ENCODE measurements at places on chromosomes 12 and 14.

GRCh38 chr12:110599334-110599733 is 14.6 kb upstream of the TCTN1 start:
- DNase-seq: peak; percentile 34

- DNase-seq: no peak
These were observed 567.4 kb downstream of the MED13L start for GRCh38 chr12:115710104-115710564.

DNA sequence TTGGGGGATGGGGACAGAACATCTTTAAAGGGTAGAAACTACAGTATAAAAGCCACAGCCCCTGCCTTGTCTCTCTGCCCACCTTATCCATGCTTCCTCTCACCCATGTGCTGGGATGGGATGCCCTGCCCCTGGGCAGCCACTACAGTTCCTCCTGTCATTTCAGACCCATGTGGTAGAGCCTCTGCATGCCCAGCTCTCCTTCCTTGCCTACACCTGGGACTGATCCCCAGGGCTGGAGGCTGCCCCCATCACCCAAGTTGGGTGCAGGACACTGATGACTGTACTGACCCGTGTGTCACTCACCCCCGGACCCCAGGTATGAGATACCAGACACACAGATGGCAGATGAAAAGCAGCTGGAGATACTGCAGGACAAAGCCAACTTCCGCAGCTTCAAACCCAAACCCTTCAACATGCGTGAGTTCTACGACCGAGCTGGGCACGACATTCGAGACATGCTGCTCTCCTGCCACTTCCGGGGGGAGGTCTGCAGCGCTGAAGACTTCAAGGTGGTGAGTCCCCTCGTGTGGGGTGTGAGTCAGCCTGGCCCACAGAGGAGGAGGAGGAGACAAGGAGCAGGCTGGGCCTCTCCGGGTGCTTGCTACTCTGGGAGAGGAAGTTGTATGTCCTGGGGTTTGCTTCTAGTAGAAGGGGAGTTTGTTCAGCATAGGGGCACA is 2.2 kb downstream of the ASIC1 start:
- DNase-seq: no peak

DNA sequence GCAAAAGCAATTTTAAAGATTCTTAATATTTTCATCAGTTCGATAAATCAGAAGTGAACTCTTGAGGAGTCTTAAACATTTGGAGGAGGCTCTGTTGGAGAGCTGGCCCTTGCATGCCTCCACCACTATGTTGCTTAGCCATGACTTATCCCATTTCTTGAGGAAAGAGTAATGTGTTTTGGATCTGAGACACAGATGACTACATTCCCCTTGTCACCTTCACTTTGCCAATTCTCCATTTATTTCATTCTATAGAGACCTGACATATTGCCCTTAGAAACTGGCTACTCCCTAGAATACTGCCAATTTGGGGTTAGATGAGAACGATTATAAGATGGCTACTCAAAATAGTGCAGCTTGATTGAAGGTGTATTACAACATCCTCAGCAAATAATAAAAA is 157.4 kb upstream of the TMEM260 start:
- no peak for DNase-seq

DNA sequence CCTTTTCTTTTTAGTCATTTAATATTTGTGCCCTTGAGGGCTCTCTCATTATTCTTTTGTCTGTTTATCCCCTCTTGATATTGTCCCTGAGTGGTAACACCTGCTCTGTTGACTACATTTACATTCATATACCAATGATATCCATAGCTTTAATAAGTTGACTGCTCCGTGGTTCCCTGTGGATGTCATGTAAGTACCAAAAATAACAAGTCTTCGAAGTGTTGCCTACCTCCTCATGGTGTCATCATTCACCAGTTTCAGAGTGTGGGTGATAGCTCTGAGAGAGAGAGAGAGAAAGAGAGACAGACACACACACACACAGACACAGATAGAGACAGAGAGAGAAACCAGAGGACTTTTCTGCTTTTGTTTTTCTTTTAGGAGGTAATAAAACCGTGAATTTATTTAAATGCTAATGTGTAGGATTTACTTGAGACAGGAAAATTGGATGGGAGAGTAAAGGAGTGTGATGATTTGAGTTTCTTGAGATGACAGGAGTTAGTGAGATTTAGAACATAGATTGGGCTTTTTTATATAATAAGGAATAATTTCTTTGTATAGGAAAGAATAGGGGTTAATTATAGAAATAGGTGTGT is 52.2 kb downstream of the PAPOLA start:
- DNase-seq: no peak

- DNase-seq: no peak
These were observed 13.8 kb downstream of the MGST1 start for GRCh38 chr12:16361142-16361783.

GRCh38 chr14:33811721-33812120 is 139.2 kb downstream of the EGLN3 start:
- DNase-seq: no peak

GRCh38 chr12:132020292-132020691 is 70.5 kb downstream of the EP400 start:
- DNase-seq: no peak

DNA sequence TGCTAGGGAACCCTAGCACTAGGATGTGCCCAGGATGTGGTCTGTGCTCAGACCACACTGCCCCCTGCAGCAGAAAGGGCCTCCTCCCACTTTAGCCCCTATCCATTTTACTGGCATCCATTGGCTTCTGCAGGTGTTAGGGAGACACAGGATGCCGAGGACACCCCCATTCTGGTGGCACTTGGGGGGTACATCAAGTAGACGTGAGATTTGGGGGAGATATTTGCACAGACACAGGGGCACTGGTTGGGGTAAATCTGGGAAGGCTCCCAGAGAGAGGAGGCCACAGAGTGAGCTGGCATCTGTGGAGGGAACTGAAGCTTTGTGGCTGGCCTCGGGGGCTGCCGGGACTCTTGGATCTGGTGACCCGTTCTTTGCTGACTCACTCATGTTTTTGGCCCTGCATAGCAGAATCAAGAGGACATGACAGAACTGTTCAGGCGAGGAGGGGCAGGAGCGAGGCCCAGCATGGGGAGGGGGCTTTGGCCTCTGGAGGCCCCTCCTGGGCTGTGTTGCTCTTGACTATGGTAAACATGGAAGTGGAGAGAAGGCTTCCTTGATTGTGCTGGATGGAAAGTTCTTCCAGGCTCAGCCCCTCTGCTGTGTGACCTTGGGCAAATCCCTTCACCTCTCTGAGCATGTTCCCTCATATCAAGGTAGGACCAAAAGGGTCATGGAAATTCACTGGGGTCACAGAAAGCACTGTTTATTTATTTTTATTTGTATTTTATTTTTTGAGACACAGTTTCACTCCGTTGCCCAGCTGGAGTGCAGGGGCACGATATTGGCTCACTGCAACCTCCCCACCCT is 1.8 kb downstream of the PLBD2 start:
- no peak for DNase-seq

DNA sequence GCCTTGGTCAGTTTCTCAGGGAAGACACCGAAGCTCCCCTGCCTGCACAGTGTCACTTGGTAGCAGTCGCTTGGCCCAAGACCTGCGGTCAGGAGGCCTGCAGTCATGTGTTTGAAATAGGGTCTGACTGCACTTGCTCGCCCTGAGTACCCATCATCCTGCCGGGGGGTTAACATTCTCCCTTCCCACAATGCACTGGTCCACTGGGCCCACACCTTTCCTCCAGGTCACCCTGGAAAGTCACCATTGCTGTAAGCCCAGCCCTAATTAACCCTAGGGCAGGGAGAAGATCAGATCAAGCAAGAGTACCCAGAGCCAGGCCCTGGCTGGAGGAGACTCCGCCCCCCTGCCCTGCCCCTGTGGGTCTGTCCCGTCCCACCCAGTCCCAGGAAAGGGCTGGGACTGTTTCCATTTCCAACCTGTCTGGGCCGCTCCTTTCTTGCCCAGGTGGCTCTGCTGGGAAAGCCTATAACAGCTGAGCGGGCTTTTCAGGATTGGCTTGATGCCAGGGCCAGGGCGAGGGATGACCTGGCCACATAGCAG is 87.1 kb downstream of the ZFP36L1 start:
- no peak for DNase-seq

- no peak for DNase-seq
These were observed 28.9 kb upstream of the EML1 start for GRCh38 chr14:99764222-99764706.

DNA sequence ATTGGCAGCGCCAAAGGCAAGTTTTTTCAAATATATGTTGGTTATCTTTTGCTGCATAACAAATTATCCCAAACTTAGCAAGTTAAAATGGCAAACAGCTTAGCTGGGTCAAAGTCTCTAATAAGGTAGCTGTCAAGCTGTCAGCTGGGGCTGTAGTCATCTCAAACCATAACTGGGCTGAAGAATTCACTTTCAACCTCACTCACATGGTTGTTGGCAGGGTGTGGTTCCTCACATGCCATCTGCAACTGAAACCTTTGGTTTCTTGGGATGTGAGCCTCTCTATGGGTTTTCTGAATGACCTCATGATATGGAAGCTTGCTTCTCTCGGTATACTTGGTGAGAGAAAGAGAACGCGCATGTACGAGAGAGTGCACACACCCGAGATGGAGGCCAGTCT is 125.4 kb downstream of the LRIG3 start:
- DNase-seq: no peak

- peak; percentile 71 for DNase-seq
These were observed 142.8 kb downstream of the PAWR start for GRCh38 chr12:79547735-79548609.

GRCh38 chr12:110262442-110263388 is 18.3 kb upstream of the ATP2A2 start:
- no peak for DNase-seq

DNA sequence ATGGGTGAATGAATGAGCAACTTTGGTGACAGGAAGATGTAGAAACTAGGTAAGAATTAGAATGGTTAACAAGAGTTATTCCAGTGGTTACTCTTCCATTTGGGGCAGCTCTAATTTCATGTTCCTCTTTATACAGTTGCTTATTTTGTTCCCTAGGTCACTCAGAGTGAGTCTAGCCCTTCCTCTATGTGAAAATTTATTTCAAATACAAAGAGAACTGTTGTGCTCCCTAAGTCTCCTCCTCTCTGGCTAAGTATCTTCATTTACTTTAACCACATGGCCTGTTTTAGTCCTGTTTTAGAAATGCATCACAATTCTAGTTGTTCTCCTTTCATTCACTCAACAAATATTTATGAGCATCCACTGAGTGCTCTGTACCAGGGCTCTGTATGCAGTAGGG is 51.1 kb upstream of the HIF1A start:
- peak; percentile 81 for DNase-seq

GRCh38 chr12:131122631-131123030 is 168.9 kb downstream of the ADGRD1 start:
- no peak for DNase-seq

GRCh38 chr12:104063712-104064030 is 660 bp upstream of the HCFC2 start:
- DNase-seq: no peak

GRCh38 chr14:64464651-64465050 is 648 bp upstream of the AKAP5 start:
- peak; percentile 63 for DNase-seq

- no peak for DNase-seq
These were observed 25.0 kb downstream of the ERH start for GRCh38 chr14:69373104-69373503.

DNA sequence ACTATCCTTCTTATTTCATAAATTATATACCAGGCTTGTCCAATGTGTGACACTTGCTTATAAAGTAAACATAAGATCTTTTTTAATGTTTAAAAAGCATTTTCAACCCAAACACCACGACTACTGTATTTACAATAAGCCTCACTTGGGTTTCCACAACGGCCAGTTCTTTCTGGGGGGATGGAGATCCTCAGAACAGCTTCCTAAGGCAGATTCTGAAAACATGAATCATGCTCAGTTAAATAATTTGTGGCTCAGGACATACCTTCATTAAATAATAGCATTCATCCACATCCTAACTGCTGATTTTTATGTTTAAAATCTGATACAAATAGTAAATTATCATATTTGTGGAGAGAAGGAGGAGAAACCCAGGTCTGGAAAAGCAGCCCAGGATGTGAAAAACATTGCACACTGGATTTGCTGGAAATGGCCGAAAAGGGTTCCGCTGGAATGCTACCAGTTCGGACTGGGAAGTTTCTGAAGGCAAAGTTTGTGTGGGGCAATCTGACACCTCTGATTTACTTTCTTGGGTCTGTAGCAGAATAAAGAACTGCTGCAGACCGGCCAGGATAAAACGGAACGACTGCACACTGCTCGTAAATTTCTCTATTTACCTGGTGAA is 597 bp downstream of the GLT8D2 start:
- no peak for DNase-seq

GRCh38 chr14:62079038-62079437 is 316.8 kb downstream of the SNAPC1 start:
- DNase-seq: peak; percentile 97

DNA sequence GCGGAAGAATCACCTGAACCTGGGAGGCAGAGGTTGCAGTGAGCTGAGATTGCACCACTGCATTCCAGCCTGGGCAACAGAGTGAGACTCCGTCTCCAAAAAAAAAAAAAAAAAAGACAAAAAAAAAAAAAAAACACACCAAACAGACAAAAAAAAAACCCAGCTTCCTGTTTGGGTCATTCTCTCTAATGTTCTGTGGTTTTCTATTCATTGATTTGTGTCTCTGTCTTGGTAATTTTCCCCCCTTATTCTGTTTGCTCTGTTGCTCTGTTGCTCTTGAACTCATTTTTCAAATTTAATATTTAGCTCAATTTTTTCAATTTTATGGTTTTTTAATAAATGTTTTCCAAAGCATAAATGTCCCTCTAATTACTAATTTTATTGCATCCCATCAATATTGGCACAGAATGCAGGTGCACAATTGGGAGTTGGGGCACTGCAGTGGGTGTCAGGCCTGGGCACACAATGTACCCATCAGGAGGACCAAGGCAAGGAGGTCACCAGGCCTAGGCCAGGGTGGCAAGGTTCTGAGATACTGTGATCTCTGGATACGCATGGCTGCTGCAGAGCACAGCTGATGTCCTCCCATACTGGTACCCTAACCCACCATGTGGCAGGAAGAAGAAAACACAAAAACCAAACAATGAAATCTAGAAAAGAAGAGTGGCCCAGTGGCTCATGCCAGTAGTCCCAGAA is 8.0 kb upstream of the GNPTAB start:
- no peak for DNase-seq

- DNase-seq: no peak
These were observed 201.0 kb upstream of the DIO3 start for GRCh38 chr14:101360054-101360911.

DNA sequence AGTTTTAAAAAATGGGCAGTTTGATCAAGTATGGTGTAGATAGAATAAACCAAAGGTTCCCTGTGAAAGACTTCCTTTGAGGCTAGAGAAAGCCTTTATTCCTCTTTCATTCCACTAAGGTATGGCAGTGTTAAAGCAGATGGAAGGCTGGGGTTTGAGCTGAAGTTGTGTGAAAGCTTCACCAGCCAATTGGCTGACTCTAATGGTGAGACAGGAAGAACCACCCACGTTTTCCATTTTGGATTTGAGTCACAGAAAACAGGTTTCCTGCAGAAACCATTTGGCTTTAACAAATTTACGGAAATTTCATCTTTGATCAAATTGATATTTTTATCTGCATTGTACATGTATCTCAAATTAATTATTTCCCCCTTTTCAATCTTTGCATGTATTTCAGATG is 455.0 kb downstream of the PCNX1 start:
- no peak for DNase-seq

GRCh38 chr12:98999559-98999958 is 354.5 kb downstream of the APAF1 start:
- DNase-seq: no peak

All from Karpas-422 (cell line).